DMS153 (cell line): ENCODE measurements at places on chromosomes 16 and 17.

DNA sequence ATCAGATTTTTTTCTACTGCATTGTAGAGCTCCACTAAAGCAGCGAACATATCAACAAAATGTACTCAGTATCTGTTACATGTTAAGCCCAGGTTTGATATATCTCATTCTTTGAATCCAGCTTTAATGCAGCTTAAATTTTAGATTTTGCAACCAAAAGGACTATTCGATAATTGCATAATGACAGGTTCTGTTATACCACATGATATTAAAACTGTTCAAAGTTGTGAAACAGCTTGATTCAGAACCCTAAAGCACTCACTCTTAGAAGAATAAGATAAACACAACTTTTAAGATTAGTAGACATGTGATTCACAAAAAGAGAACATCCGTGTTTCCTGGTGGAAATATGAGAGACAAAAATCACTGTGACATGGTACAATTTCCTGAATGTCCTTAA is 427.9 kb downstream of the CDH11 start:
- no peak for DNase-seq

- DNase-seq: no peak
Measured at GRCh38 chr17:58822148-58823050, 66.7 kb downstream of the PPM1E start.

DNA sequence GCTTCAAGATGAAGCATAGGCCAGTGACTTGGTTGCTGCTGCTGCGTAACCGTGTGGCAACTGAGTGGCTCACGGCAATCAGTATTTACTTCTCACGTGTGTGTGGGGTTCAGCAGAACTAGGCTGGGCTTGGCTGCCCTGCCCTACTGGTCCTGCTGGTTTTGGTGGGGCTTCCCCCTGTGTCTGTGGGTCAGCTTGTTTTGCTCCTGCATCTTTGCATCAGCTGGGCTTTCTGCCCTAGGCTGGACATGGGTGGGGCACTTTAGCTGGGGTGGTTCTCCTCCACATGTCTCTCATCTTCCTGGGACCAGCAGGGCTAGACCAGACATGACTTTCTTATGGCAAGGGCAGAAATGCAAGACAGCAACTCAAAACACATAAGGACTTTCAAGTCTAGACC is 550.5 kb downstream of the MAF start:
- DNase-seq: no peak

GRCh38 chr17:78925662-78926555 is 722 bp upstream of the TIMP2 start:
- DNase-seq: no peak

GRCh38 chr17:31746884-31747495 is 112.1 kb downstream of the COPRS start:
- no peak for DNase-seq

DNA sequence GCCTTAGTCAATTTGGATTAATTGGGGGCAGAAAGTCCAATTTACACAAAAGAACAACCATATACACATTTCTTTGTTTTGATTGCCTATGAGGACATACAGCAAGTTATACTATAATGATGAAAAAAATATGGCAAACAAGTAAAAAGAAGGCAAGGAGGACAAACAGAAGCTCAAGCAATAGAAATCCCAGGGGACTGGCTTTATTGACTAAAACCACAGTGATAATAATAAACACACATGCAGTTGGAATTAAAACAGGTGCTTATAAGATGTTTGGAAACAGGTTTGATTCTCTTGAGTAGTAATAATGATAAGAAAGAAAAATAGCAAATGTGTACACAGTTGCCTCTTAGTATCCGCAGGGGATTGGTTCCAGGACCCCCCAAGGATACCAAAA is 176.4 kb downstream of the SHISA9 start:
- DNase-seq: no peak

DNA sequence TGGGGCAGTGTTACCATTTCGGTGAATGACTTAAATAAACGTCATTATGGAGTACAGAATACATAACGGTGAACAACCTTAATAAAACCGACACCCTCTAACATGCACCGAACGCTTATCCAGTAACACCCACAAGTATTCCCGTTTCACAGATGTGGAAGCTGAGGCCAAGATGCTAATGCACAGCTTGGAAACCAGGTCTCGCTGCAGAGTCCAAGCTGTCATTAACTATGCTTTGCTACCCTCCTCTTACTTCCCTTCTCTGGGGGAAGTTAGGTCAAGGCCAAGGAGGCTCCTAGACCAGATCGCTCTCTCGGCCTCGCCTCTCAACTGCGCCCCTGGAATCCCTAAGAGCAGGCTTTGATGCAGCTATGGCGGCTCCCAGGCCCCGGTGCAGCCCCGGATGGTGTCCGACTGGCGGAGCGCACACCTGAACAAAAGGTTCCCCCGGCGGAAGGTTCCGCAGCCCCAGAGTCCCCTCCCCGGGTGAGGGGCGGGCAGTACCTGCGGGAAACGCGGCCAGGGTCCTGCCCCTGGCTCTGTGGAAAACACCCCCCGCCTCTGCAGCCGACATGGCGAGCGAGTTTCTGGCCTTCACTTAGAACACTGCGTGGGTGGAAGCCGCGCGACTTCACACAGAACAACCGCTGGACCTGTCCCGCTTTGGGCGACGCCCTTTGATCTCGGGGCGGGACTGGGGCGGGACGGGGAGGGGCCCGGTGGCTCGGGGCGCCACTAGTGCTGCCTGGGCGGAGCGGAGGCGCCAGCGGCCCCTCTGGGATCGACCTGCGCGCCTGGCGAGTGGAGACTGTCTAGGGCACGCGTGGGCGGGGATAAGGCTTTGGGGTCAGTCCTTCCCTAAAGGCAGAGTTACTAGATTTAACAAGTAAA is at the start of gene CPPED1:
Gene CPPED1 (minus strand): TSS at position 685 of the 891 bp plus-strand sequence. CDS start 111 bp downstream, at position 574.
- peak; percentile 85 for DNase-seq

DNA sequence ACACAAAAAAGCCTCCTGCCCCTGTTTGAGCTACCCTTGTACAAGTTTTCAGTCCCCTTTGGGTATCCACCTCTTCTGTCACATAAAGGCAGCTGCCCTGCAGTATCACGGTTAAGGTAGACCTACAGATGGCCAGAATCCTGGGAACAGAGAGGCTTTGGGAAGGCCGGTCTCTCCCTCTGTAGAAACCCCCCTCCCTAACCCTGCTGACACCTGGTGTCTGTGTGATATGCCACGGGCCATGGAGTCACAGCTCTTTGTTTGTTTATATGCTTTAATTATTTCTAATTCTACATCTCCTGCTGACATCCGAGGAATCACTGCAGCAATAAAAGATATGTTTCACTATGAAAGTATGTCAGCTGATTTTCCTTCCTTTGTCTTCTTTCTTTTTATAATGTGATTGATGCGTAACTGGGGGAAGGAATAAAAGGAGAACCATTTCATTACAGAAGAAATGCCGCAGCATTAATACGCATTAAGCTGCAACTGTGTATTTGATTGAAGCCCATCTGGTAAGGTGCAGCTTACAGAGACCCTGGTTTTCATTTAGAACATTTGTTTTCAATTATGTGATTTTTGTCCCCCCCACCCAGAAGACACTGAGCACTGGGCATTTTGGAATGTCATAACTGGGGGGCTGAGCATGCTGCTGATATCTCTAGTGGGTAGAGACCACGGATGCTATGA is 142.1 kb downstream of the SLC39A11 start:
- no peak for DNase-seq

- no peak for DNase-seq
Measured at GRCh38 chr17:2598166-2598565, 4.7 kb downstream of the PAFAH1B1 start.

DNA sequence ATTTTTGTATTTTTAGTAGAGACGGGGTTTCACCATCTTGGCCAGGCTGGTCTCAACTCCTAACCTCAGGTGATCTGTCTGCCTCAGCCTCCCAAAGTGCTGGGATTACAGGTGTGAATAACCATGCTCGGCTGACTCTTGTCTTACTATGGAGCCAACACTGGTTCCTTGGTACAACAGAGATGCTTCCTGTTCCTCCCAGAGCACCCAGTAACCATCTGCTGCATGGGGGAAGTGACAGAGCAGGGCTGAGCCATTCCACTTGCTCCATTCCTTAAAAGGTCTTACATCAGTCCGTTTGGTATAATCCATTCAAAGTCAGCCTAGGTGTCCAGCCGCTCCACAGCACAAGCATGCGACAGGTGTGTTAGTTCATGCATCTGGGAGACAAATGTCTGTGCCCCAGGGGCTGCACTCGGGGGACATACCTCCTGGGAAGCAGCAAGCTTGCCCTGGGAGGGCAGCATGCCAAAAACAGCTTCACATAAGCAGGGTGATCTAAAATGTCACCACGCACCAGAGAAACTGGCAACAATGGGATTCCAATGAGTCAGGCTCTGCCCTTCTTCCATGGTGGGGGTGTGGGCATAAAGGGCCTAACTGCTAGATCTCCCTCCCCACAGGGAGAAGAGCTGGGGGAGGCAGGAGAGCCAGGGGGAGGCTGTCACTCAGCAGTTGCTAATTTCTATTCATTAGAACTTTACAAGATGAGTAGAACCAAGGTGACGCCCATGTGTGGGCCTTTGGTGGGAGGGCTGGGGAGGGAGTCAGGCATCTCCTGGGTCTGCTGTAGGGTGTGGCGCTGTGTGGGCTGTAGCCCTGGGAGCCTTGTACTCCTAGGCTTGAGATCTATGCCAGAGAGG is 35.5 kb downstream of the PIPOX start:
- peak; percentile 14 for DNase-seq

- DNase-seq: peak; percentile 65
Measured at GRCh38 chr17:66214884-66215528, 14.2 kb downstream of the APOH start.

DNA sequence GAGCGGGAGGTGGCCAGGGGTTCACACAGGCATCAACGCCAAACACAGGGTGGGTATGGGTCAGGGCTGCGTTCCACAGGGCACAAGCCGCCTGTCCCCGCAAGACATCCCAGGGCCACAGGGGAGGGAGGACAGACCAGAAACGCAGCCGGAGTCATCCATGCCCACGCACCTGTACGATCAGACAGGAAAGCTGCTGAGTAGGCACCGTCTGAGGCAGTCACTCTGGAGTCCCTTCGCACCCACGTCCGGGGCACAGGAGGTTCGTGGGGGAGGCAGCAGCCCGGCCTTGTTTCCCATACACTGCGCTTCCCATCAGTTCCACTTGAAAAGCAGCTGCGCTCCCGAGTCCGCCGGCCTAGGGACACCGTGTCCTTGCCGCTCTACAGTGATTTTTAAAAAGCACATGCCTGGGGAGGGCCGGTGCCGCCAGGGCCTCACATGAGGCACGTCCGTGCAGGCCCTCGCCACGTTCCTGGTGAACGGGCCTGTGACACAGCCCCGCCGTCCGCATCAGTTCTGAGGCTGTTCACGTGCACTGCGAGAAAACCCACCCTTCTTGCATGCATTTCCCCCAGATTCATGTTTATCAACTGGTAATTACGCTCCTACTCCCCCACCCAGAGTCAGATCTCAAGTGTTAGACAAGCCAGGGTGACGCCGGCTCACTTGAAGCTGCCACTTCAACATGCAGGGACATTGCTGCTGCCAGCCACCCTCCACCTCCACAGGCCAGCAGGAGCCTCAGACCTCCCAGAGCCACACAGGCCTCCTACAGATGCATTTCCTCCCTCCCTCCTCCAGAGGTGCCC is 34.8 kb downstream of the WDR45B start:
- no peak for DNase-seq

DNA sequence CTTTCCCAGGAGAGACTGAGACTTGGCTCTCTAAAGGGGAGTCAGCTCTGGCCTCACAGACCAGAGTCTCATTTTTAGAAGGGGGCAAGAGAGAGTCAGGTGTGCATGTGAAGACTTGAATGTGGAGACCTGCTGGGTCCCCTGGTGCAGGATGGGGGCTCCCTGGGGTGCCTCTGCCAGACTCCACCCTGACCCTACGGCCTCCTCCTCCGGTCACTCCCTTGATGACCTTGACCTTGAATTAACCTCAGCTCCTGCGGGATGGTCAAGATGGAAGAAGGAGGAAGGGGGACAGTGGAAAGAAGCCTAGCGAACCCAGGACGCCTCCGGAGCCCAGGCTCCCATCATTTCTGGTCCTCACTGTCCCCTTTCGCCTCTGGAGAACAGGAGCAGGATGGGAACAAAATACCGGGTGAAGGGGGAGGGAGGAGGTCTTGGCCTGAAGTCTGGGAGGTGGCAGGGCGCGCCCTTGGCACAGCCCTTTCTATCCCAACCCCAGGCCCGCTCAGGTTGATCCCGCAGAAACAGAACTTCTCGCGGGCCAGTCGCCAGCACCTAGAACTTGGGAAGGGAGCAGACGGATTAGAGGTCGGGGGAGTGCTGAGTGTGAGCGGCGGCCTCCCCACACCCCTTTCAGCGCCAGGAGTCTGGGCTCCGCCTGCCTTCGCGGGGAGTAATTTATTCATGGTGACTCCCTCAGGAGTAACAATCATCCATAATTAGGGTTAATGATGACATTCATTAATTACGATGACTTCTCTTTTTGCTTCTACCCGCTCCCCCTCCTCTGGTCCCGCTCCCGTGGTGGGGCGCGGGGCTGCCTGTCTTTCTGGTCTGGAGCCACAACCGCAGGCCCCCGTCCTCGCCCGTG is 1.6 kb downstream of the STAC2 start:
- DNase-seq: no peak

DNA sequence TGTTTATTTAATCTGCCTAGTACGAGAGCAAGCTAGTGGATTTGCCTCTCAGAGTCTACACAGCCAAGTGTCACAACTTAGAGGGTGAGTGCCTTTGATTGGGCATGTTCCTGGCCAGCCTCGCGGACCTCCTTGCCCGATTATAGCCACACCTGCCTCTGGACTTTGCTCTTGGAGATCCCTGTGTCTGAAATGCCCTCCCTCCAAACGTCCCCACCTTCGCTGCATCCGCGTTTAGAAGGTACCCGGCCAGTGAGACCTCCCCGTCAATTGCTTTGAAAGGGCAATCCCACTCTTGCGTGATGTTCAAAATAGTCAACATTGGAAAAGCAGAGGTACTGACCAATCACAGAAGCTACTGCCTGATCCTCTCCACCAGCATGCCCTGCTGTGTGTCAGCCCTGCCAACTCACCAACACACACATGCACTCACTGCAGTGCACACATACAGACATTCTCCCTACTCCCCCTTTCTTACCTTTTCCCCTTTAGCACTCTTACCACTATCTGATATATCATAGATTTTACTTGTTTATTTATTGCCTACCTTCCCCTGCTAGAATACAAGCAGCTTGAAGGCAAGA is 6.5 kb upstream of the SDK2 start:
- DNase-seq: no peak

- no peak for DNase-seq
Measured at GRCh38 chr17:40541060-40541872, 24.0 kb downstream of the CCR7 start.

GRCh38 chr16:11203111-11203623 is 52.8 kb downstream of the SOCS1 start:
- no peak for DNase-seq

GRCh38 chr17:67082107-67082506 is 37.8 kb downstream of the CACNG1 start:
- no peak for DNase-seq

DNA sequence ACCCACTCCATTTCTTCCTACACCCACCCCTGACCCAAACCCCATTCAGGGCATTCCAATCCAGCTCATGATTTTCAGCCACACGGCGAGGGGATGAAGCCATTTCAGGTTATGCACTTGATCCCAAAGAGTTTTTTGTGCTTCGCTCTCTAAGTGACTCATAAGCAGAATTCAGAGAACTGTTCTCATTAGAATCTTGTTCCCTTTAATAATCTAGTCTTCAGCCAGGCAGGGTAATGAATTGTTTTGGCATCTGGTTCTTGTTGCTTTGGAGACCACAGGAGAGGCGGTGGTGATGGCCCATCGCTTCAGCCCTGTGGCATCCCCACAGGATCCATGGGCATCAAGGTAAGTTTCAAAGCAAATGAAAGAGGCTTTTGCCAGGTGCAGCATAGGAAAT is 4.8 kb upstream of the KRT31 start:
- no peak for DNase-seq

- no peak for DNase-seq
Measured at GRCh38 chr16:16158741-16159374, 64.4 kb downstream of the ABCC6 start.
